ENCODE measurements at places on chromosomes 12 and 14. TPM values are rescaled to one million over a fixed set of nuclear protein-coding genes. Genes with fewer than 3 reads are reported as not detected.

P2RX2 gene
- total RNA-seq, result not detected

INHBC gene
- not detected for total RNA-seq

BEST3 gene
- total RNA-seq, result not detected

ADAM20 gene
- under 0.01 TPM for total RNA-seq

KLRC3 gene
- total RNA-seq, result not detected

IFI27 gene
- total RNA-seq, result not detected

COCH gene
- total RNA-seq, result not detected

OS9 gene
- total RNA-seq, result 215 TPM

BEGAIN gene
- total RNA-seq, result 1.4 TPM

All from GM23248 (cell line).